NCI-H1417 (cell line): ENCODE measurements at places on chromosomes 3 and 15.
A peak's percentile ranks its signal among the peaks of the same experiment; 100 is the strongest.

GRCh38 chr3:141030296-141030695 lies 20.9 kb upstream of the SPSB4 start:
- no peak for DNase-seq

- peak; percentile 40 for DNase-seq
Measured at GRCh38 chr3:159482241-159482993, 506.2 kb upstream of the IL12A start.

- DNase-seq = peak; percentile 87
Measured at GRCh38 chr3:113947372-113948014, at the start of gene ZDHHC23. Gene ZDHHC23, plus strand, starts transcription at chr3:113948013. Its CDS starts 790 bp downstream, at chr3:113948803.

- no peak for DNase-seq
Measured at GRCh38 chr3:128353991-128354687, 112.6 kb downstream of the DNAJB8 start.

- peak; percentile 69 for DNase-seq
Measured at GRCh38 chr15:76823890-76824289, 81.2 kb downstream of the SCAPER start.

DNA sequence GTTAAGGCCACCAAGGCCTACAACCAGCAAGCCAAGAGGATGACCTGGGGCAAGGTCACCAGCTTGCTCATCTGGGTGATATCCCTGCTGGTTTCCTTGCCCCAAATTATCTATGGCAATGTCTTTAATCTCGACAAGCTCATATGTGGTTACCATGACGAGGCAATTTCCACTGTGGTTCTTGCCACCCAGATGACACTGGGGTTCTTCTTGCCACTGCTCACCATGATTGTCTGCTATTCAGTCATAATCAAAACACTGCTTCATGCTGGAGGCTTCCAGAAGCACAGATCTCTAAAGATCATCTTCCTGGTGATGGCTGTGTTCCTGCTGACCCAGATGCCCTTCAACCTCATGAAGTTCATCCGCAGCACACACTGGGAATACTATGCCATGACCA lies 3.6 kb downstream of the CXCR6 start:
- DNase-seq = no peak
